ENCODE measurements at places on chromosomes 2 and 18.

DNA sequence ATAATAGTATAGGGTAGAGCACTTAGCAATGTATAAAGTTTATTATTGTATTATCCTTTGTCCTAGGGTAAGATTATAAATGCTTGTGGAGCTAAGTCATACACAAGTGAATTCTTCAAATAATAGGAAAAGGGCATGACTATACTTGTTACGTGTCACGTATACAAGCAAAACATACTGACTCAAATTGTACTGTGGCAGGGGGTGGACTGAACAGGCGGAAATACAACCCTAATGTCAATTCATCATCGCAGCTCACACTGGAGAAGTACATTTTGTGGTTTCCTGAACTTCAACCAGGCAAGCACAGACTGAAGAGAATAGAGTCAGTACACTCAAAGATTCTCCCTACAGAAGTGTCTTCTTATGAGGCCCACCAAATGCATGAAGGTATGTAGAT is 201.0 kb downstream of the MBD2 start:
- no peak for DNase-seq

GRCh38 chr2:46326231-46326980 is 29.2 kb downstream of the EPAS1 start:
- no peak for DNase-seq

GRCh38 chr2:175136334-175137215 is 31.4 kb downstream of the ATF2 start:
- no peak for DNase-seq

DNA sequence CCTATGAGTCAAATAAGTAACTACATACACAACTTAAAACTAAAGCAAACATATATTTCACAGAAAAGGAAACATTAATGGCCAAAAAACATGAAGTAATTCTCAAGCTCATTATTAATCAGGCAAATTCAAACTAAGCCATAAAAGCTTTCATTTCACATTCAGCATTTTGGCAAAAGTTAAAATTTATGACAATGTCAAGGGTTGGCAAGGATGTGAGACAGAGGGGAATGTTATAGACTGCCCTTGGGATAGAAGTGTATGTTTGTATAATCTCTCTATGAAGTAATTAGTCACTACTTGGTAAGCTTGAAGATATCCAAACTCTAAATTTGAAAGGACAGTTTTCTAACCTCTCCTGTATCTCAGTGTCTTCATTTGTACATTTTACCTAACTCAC is 539.4 kb downstream of the RIT2 start:
- DNase-seq = no peak

DNA sequence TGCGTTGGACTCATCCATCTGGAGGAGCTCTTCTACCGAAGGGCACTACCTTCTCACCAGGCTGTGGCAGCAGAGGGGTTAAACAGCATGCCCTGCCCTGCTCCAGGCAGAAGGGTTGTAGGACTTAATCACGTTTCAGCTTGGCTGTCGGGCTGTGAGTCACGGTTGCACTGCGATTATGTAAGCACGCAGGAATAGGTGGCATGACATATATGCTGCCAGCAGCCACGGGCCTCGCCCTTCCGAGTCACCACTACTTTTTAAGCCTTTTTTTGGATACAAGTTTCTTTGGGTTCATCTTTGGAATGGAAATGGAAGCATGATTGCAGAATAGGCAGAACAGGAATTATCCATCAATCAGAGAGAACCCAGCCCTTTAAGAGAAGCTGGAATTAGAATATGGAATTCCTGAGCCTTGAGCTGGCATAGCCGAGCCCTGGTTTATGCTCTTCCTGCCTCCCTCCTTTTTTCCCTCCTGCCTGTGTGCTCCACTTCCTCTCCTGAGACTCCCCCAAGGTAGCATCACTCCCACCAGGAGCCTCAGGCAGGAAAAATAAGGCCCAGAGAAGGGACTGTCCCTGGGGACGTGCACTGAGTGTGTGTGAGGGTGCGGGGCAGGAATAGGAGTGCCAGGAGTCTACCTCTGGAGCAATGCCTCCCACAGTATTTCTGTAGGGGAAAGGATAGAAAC is 86.8 kb downstream of the SEMA4F start:
- DNase-seq = no peak

DNA sequence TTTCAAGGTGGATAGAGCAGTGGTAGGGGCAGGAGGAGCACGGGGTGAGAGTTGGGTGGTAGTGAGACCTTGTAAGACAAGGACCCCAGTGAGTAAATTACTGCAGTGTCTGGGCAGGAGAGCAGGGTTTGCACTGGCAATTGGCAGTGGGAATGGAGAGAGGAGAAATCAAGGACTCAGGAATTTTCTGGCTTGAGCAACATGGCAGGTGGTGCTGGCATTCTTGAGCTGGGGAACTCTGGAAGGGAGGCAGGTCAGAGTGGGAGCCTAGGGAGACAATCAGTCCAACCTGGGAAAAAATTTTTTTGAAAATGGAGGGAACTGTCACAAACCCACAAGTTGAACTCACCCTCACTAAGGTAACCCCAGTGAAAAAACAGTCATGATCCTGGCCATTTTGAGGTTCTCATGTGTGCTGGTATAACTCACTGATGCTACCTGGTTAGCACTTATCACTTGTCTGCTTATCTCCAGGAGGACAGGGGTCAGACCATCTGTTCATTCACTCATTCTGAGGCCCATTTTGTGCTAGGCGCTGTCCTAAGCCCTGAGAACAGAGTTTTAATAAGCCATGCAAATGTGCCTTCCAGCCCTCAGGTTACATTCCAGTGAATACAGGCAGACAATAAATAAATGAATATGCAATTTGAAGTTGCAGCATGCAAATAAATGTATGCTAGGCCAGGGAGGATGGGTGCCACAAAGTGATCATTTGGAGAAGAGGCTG is 92.2 kb upstream of the SEC11C start:
- DNase-seq = no peak

- no peak for DNase-seq
These were observed 110.9 kb downstream of the ARHGEF33 start for GRCh38 chr2:39000552-39000951.

DNA sequence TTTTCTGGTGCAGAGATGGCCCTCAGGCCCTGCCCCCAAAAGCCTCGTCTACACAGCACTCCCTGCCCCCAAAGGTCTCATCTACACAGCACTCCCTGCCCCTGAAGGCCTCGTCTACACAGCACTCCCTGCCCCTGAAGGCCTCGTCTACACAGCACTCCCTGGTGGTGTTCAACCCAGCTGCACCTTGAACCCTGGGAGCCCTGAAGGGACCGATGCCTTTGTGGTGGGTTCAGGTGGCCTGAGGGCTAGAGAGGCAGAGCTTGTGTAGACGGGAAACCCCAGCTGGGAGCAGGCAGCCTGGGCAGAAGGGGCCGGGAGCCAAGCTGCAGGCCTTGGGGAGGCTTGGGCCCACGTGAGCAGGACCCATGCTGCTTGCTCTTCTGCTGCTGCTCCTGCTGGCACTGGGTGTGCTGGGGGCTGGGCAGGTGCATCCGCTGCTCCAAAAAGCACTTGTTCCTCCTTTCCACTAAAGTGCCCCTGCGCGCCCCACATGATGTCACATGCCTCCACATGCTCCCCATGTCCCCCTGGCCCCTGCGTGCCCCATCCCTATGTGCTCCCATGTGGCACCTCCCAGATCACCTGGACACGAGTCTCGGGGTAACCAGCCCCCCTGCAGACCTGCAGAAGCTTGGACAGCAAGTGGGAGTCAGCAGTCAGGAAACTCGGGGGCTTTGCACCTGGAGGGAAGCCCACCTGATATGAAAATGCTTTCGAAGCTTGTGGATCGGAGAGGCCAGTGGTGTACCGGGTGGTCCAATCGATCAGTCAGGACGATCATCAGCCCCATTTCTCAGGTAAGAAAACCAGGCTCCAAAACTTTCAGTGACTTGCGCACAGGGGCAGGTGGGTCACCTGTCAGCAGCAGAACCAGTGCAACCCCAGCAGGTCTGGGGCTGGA is 94.9 kb upstream of the CTDP1 start:
- DNase-seq = no peak

- no peak for DNase-seq
These were observed 271.5 kb downstream of the HRH4 start for GRCh38 chr18:24731981-24732380.

GRCh38 chr2:221229099-221229498 is 343.0 kb downstream of the EPHA4 start:
- no peak for DNase-seq

GRCh38 chr2:46954951-46955571 is 39.5 kb upstream of the MCFD2 start:
- DNase-seq = no peak

DNA sequence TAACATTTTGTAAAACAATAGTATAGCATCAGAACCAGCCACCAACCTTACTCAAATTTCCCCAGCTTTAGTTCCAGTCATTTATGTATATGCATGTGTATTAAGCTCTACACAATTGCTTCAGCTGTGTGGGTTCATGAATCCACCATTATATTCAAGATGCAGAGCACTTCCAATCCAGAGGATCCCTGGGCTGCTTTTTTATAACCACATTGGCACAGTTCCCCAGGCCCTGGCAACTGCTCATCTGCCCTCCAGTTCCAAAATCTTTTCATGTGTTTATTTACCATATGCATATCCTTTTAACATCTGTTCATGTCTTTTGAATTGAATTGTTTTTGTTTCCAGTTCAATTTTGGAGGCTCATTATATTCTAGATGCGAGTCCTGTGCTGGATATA is 482.9 kb upstream of the HS6ST1 start:
- no peak for DNase-seq

DNA sequence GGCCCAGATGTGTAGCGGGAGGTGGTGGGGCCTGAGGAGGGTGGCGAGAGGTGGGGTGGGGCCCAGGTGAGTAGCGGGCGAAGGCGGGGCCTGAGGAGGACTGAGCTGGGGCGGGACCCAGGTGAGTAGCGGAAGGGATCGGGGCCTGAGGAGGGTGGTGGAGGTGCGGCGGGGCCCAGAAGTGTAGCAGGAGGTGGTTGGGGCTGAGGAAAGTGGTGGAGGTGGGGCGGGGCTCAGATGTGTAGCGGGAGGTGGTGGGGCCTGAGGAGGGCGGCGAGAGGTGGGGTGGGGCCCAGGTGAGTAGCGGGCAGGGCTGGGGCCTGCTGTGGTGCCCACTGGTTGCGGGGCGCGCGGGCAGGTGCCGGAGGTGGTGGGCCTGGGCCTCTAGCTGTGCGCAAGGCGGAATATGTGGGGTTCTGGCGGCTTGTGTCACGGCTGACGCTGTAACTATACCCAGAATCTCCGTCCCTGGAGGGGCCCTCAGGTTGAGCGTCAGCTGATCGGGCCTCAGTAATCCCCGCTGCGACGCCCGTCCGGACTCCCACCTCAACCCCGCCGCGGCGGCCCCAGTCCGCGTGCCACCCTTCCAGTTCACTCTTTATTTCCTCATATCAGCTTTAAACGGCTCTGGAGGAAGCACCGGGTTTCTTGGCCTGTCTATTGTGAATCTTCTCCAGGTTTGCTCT is 866 bp upstream of the SF3B6 start:
- peak; percentile 46 for DNase-seq

GRCh38 chr2:220937245-220937644 is 634.9 kb downstream of the EPHA4 start:
- DNase-seq = no peak

DNA sequence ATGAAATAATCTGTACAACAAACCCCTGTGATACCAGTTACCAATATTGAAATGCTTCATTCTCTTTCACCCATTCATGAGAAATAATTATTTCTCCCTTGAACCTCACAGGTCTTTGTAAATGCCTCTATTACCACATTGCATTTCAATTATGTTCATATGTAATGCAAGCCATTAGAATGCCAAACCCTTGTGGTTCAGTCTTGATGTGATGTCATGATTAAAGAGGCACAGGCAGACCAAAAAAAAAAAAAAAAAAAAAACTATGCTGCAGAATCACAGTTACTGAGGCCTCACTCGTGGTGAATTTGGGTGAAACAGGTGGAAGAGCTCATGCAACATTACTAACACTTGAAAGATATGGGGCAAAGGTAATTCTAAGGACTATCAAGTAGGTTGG is 9.4 kb upstream of the EPG5 start:
- DNase-seq = no peak

- no peak for DNase-seq
These were observed 73.9 kb upstream of the LPIN2 start for GRCh38 chr18:3086871-3087270.

DNA sequence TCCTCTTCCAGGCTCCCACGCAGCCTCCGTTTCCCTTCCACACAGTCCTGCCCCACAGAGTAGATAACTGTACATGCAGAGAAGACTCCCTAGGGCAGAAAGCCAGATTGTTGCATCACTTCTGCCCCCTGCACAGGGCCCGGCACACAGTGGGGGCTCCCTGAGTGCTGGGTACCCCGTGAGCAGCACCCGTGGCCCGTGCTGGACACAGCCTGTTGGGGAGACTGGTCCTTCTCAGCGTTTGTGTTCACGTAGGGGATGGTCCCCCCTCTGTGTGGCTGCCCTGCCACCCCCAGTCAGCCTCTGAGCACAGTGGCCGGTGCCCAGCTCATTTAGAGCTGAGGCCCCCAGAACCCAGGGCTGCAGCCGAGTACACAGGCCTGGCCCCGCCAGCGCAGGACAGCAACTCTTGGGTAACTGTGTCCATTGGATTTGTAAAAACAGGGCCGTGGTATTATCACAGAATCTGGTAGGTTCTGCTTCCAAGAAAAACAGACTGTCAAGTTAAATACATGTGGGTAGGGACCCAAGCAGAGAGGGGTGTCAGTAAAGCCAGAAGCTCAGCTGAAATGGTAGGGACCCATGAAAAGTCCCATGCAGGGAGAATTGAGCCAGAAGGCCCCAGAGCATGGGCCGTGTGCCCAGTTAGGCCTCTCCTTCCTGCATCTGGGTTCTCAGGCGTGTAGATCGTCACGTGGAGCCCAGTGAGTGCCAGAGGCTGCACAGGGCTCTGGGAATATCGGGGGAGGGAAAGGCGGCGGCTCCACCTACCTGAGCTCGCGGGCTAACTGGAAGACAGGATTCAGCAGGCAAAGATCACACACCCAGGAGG is 257.3 kb downstream of the ATAD2B start:
- no peak for DNase-seq

GRCh38 chr18:75053028-75053629 is 155.8 kb downstream of the PTGR3 start:
- no peak for DNase-seq

DNA sequence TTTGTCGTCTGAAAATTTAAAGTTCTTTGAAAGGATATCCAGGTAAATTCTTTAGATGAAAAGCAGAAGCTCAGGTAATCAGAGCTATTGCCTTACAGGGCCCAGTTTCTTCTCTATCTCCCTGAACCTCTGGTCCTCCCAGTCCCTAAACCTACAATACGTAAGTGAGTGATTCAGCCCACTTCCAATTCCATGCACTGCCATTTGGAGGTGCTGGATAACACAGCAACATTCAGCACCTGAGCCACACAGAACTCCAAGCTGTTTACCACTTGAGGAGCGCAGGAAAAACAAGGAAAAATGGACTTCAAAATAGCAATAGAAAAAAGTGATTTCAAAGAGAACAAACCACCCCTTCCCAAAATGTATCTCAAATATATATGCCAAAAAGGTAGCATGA is 105.0 kb upstream of the DNAJC10 start:
- DNase-seq = no peak
